NCI-H1417 treated with DMSO at 0.1 percent for 48 hours (cell line): ENCODE measurements at places on chromosomes 7 and 10.

DNA sequence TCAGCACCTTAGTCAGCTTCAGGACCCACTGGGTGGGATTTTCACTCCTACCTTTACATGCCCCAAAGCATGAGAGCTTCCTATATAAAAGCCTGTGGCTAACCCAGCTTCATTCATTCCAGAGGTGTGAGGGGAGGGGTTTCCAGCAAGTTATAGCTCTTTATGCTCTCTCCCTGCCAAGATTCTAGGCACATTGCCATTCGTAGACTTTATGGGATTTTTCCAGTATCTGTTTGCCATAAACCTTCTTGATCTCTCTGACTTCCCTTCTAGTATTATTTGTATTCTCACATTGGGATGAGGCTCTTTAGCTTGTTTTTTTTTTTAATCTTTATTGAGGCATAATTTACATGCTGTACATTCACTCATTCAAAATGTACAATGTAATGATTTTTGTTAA lies 67.5 kb downstream of the POU6F2 start:
- DNase-seq, result no peak

DNA sequence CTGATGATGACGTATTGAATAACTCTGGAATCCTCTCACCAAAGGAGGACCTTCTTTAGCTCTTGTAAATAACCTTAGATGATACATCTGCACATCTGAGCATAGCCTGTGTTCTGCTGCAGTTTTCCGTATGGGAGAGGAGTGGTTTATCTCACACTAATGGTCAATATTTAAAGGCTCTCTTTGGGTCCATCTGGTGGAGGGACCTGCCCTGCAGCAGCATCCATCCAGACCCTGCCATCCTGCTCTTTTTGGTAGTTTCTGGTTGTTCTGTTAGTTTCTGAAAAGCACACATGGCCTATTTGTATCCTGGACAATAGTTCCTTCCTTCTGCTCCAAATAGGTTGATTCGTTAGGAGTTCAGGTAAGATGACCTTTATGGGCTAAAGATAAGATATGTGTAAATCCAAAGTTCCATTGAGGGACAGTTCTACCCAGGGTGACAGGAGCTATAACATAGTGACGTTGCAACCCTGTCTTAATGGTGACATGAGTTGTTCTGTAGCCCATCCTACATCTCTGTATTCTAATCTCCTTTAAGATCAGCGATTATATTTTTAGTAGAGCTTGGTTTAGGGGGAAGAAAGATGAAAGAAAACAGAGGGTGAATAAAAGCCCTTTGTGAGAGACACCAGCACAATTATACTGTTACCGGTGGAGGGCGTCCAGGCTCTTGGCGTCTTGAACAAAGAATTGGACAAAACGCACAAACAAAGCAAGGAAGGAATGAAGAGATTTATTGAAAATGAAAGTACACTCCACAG lies 60.0 kb upstream of the KLF14 start:
- no peak for DNase-seq

DNA sequence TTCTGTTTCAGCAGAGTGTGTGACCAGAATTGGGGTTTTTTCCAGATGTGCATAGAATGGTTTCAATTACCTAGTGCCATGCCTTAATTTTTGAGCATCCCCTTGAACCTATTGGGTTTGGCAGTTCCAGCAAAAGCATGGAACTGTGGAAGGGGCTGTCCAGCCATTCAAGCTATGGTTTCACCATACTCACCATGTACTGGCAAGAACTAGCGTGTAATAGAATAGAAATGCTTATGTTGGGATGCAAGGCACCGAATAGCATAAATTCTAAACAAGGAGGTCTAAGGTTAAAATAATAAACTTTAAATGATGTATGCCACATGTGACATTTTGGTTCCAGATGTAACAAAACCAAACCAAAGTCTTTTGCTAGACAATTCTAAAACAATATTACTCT lies 91.4 kb downstream of the MTERF1 start:
- DNase-seq, result no peak

GRCh38 chr7:65251851-65252620 lies 121.6 kb upstream of the ZNF92 start:
- peak; percentile 77 for DNase-seq

- no peak for DNase-seq
These were observed 64.6 kb downstream of the ALOX5 start for GRCh38 chr10:45438466-45439090.

DNA sequence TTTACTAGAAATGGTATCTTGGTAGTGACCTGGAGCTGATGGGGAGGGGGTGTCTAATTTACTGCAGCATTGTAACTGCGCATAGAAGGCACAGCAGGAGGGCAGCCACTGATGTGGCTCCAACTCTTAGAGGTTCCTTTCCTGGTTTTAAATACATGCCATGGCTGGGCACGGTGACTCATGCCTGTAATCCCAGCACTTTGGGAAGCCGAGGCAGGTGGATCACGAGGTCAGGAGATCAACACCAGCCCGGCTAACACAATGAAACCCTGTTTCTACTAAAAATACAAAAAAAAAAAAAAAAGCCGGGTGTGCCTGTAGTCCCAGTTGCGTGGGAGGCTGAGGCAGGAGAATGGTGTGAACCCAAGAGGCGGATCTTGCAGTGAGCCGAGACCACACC lies 19.2 kb upstream of the SEC61G start:
- DNase-seq, result no peak

GRCh38 chr10:8361510-8361844 lies 307.0 kb downstream of the GATA3 start:
- no peak for DNase-seq

GRCh38 chr10:100837300-100837699 lies 75.5 kb upstream of the SLF2 start:
- no peak for DNase-seq

DNA sequence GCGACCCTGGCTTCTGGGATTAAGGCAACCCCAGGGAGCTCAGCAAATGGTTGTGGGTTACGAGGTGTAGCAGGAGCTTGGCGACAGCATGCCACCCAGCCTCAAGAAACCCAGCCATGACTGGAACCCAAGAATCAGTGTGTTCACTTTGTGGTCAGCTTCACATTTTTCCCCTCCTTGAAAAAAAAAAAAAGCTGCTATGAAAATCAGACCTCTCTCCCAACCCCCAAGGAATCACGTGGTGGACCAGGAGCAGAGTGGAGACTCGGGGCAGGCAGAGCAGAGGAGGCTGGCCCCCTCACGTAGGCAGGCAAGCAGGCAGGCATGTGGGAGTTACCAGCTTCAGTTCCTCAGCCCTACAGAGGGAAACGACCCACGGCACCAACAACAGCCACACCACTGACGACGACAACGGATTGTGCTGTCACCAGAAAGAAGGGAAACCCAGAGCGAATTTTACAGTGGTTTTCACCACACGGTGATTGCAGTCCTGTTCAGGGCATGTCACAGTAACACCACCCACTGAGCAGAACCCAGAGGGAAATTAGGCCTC lies 203.4 kb downstream of the SLC25A13 start:
- DNase-seq, result no peak

DNA sequence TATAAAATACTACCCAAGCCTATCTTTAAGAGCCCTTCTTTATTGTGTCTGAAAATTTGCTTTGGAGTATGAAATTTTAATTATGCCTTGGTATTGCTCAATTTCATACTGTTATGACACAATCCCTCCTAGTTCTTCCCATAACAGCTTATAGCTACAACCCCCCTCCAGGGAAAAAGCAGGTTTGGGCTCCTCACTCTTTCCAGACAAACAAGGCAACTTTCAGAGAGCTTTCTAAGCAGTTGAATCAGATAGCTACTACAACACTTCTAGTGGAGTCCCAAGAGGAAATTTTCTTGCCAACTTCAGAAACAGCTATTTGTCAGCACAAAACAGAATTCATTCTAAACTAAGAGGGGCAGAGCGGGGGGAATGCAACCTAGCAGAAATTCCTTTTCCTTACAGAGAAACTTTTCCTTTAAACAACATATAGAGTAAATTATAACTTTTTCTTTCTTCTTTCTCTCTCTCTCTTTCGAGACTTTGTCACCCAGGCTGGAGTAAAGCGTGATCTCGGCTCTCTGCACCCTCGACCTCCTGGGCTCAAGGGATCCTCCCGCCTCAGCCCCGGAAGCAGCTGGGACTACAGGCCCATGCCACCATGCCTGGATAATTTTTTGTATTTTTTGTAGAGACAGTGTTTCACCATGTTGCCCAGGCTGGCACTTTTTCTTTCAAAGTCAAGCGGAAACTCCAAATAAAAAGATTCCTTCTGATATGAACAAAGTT lies 26.0 kb upstream of the JMJD1C start:
- no peak for DNase-seq

- no peak for DNase-seq
These were observed 73.2 kb upstream of the ZNF746 start for GRCh38 chr7:149570784-149571183.
